ENCODE measurements at places on chromosomes 6 and 20. TPM values are rescaled to one million over a fixed set of nuclear protein-coding genes. Genes with fewer than 3 reads are reported as not detected.

The MYO6 gene
- 25.5 TPM for total RNA-seq

The KCNK16 gene
- total RNA-seq, result not detected

GRCh38 chr6:45880159-45880558 is 135.5 kb downstream of the CLIC5 start:
- no peaks in the 10 kb centered on the region for H3K4me1 ChIP-seq
- H3K4me3 ChIP-seq, result no peak overlapping the region
- H3K36me3 ChIP-seq, result no peaks in the 10 kb centered on the region

GRCh38 chr6:15402406-15403045 is 156.7 kb downstream of the JARID2 start:
- DNase-seq, result peak; percentile 18
- H3K36me3 ChIP-seq, result no peaks in the 10 kb centered on the region
- peaks cover 30% of the 10 kb centered on the region for H3K4me1 ChIP-seq
- H3K27me3 ChIP-seq, result no peaks in the 10 kb centered on the region
- no peak overlapping the region for H3K4me3 ChIP-seq
- H3K27ac ChIP-seq, result peak overlapping the region; percentile 86

- no peak overlapping the region for H3K4me3 ChIP-seq
- H3K27me3 ChIP-seq, result no peaks in the 10 kb centered on the region
- DNase-seq, result no peak
- H3K4me1 ChIP-seq, result no peaks in the 10 kb centered on the region
- H3K27ac ChIP-seq, result no peak overlapping the region
These were observed 196.6 kb downstream of the UST start for GRCh38 chr6:148943451-148943850.

The PLCB4 gene
- 17.1 TPM for total RNA-seq

GRCh38 chr6:161082215-161082614 is 90.6 kb downstream of the MAP3K4 start:
- no peak overlapping the region for H3K27ac ChIP-seq
- H3K4me1 ChIP-seq, result no peaks in the 10 kb centered on the region
- DNase-seq, result no peak
- no peaks in the 10 kb centered on the region for H3K27me3 ChIP-seq

- no peaks in the 10 kb centered on the region for H3K27me3 ChIP-seq
- DNase-seq, result no peak
- H3K4me1 ChIP-seq, result no peaks in the 10 kb centered on the region
- H3K27ac ChIP-seq, result no peak overlapping the region
- H3K4me3 ChIP-seq, result no peak overlapping the region
- H3K36me3 ChIP-seq, result no peaks in the 10 kb centered on the region
These were observed 38.3 kb upstream of the HMGCLL1 start for GRCh38 chr6:55617272-55617671.

The FKBP5 gene
- total RNA-seq, result 9.8 TPM

The LST1 gene
- total RNA-seq, result 10.8 TPM

The GPR63 gene
- 6.0 TPM for total RNA-seq

DNA sequence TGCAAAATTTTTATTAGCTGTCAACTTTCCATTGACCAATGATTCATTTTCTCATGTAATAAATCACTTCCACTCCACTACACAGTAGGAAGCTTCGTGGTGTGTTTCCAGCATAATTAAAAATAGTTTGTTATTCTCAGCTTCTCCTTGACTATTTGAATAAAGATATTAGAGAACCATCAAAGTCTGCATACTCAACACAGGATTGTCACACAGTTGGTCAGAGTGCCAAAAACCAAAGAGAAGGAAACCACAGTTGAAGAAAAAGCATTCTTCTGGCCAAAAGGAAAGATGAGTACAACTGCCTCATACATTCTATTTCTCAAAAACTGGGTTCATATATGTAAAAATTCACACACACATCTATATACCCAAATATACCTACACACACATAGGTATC is 455.1 kb upstream of the HSF2 start:
- no peak for DNase-seq
- no peaks in the 10 kb centered on the region for H3K36me3 ChIP-seq
- H3K4me1 ChIP-seq, result no peaks in the 10 kb centered on the region
- no peaks in the 10 kb centered on the region for H3K27me3 ChIP-seq
- H3K4me3 ChIP-seq, result no peak overlapping the region

The MEI4 gene
- 1.6 TPM for total RNA-seq

GRCh38 chr6:143811501-143812157 is 31.5 kb upstream of the LTV1 start:
- no peak overlapping the region for H3K4me3 ChIP-seq
- DNase-seq, result no peak
- H3K27me3 ChIP-seq, result no peaks in the 10 kb centered on the region
- H3K4me1 ChIP-seq, result no peaks in the 10 kb centered on the region
- no peaks in the 10 kb centered on the region for H3K36me3 ChIP-seq

The DEFB127 gene
- total RNA-seq, result not detected

- no peak overlapping the region for H3K27ac ChIP-seq
- no peaks in the 10 kb centered on the region for H3K36me3 ChIP-seq
- DNase-seq, result no peak
- no peaks in the 10 kb centered on the region for H3K4me1 ChIP-seq
These were observed 8.9 kb upstream of the AHI1 start for GRCh38 chr6:135506270-135506997.

- no peaks in the 10 kb centered on the region for H3K27me3 ChIP-seq
- H3K27ac ChIP-seq, result no peak overlapping the region
- no peaks in the 10 kb centered on the region for H3K36me3 ChIP-seq
- H3K4me3 ChIP-seq, result no peak overlapping the region
- no peak for DNase-seq
These were observed 18.5 kb upstream of the SLC16A10 start for GRCh38 chr6:111068866-111069234.

The AKAP7 gene
- 21.5 TPM for total RNA-seq

The SCGN gene
- total RNA-seq, result 1.2 TPM

DNA sequence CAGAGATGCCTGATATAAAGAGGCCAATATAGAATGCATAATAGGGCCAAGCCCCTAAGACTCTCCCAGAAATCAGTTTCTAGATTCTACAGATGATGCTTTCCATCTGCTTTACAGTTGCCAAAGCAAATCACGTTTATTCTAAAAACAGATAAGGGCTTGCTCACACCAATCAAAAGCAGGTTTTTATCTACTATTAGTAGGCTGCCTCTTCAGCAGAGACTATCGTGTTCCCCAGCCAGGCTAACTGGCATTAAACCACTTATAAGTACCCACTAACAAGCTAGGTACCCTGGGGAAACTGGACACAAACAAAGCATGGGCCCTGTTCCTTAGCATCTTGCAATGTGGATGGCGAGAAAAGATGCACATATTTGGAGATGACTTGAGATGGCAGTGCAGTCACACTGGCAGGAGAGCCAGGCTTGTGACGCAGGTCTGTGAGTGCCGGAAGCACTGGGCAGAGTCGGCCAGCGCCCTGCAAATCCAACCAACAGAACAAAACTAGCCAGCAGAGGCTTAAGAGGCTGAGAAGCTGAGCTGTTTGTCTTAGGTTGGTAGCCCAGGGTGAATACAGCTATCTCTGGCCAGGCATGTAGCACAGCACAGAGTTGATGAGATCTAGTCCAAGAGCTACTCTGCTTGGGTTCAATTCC is 73.4 kb downstream of the GFOD1 start:
- peaks cover 29% of the 10 kb centered on the region for H3K4me1 ChIP-seq
- no peaks in the 10 kb centered on the region for H3K27me3 ChIP-seq
- no peaks in the 10 kb centered on the region for H3K36me3 ChIP-seq
- peak; percentile 74 for DNase-seq
- H3K4me3 ChIP-seq, result no peak overlapping the region
- no peak overlapping the region for H3K27ac ChIP-seq

GRCh38 chr6:143955971-143956370 is 52.1 kb downstream of the PLAGL1 start:
- H3K27me3 ChIP-seq, result no peaks in the 10 kb centered on the region
- peaks cover 4% of the 10 kb centered on the region for H3K4me1 ChIP-seq
- H3K27ac ChIP-seq, result no peak overlapping the region
- no peak for DNase-seq
- no peaks in the 10 kb centered on the region for H3K36me3 ChIP-seq
- no peak overlapping the region for H3K4me3 ChIP-seq

- no peak overlapping the region for H3K27ac ChIP-seq
- H3K4me3 ChIP-seq, result no peak overlapping the region
- DNase-seq, result peak; percentile 93
- peaks cover 12% of the 10 kb centered on the region for H3K4me1 ChIP-seq
- H3K27me3 ChIP-seq, result no peaks in the 10 kb centered on the region
These were observed 31.2 kb downstream of the PARD6B start for GRCh38 chr20:50762435-50763220.

GRCh38 chr6:56992703-56993102 is 37.8 kb downstream of the BEND6 start:
- no peaks in the 10 kb centered on the region for H3K27me3 ChIP-seq
- no peak for DNase-seq

GRCh38 chr6:67210450-67210849 is 1424.6 kb upstream of the ADGRB3 start:
- no peak overlapping the region for H3K4me3 ChIP-seq
- no peak for DNase-seq
- no peak overlapping the region for H3K27ac ChIP-seq
- no peaks in the 10 kb centered on the region for H3K27me3 ChIP-seq
- H3K4me1 ChIP-seq, result no peaks in the 10 kb centered on the region

- no peak for DNase-seq
- H3K27me3 ChIP-seq, result no peaks in the 10 kb centered on the region
- H3K36me3 ChIP-seq, result no peaks in the 10 kb centered on the region
- no peaks in the 10 kb centered on the region for H3K4me1 ChIP-seq
- H3K4me3 ChIP-seq, result no peak overlapping the region
These were observed 9.3 kb upstream of the BACH2 start for GRCh38 chr6:90305800-90306448.

The IER3 gene
- total RNA-seq, result 6.8 TPM

The DCDC2 gene
- total RNA-seq, result 2.4 TPM

- DNase-seq, result no peak
- peaks cover 4% of the 10 kb centered on the region for H3K36me3 ChIP-seq
- H3K27me3 ChIP-seq, result no peaks in the 10 kb centered on the region
- H3K4me3 ChIP-seq, result no peak overlapping the region
These were observed 53.9 kb upstream of the LAMP5 start for GRCh38 chr20:9460518-9460917.

The SLC52A3 gene
- total RNA-seq, result 1.2 TPM

GRCh38 chr6:79544939-79545450 is 7.8 kb upstream of the LCA5 start:
- no peaks in the 10 kb centered on the region for H3K27me3 ChIP-seq
- DNase-seq, result peak; percentile 59
- H3K36me3 ChIP-seq, result peaks cover 3% of the 10 kb centered on the region
- H3K4me3 ChIP-seq, result peak overlapping the region; percentile 20
- peaks cover 3% of the 10 kb centered on the region for H3K4me1 ChIP-seq

The AKAP12 gene
- 213 TPM for total RNA-seq

GRCh38 chr20:7742479-7742878 is 197.8 kb downstream of the HAO1 start:
- H3K36me3 ChIP-seq, result no peaks in the 10 kb centered on the region
- H3K27ac ChIP-seq, result no peak overlapping the region
- H3K4me1 ChIP-seq, result no peaks in the 10 kb centered on the region
- no peak for DNase-seq

GRCh38 chr6:32393665-32394420 is 13.1 kb downstream of the BTNL2 start:
- no peaks in the 10 kb centered on the region for H3K4me1 ChIP-seq
- H3K27ac ChIP-seq, result no peak overlapping the region
- H3K4me3 ChIP-seq, result no peak overlapping the region
- no peaks in the 10 kb centered on the region for H3K27me3 ChIP-seq

DNA sequence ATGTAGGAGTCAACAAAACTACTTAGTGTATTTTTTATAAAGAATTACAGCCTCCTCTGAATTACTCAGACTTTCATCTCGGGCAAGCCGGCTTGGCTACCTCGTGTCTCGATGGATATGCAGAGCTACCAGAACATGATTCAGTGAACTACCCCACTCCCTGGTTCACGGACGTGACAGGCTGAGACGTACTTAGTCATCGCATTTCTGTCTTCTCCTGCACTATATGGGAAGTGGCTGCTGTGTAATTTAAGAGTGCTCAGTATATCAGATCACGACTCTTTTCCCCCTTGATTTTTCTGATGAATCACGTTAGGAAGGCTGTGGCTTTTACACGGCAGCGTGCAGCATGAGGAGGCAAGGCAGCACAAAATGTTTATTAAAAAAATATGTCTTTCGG is 302.7 kb upstream of the ZFP64 start:
- H3K36me3 ChIP-seq, result no peaks in the 10 kb centered on the region
- no peaks in the 10 kb centered on the region for H3K27me3 ChIP-seq
- no peak overlapping the region for H3K4me3 ChIP-seq
- H3K27ac ChIP-seq, result no peak overlapping the region
- DNase-seq, result no peak

- H3K4me3 ChIP-seq, result no peak overlapping the region
- no peaks in the 10 kb centered on the region for H3K27me3 ChIP-seq
- DNase-seq, result no peak
These were observed 394.2 kb downstream of the BMP2 start for GRCh38 chr20:7161690-7162089.

DNA sequence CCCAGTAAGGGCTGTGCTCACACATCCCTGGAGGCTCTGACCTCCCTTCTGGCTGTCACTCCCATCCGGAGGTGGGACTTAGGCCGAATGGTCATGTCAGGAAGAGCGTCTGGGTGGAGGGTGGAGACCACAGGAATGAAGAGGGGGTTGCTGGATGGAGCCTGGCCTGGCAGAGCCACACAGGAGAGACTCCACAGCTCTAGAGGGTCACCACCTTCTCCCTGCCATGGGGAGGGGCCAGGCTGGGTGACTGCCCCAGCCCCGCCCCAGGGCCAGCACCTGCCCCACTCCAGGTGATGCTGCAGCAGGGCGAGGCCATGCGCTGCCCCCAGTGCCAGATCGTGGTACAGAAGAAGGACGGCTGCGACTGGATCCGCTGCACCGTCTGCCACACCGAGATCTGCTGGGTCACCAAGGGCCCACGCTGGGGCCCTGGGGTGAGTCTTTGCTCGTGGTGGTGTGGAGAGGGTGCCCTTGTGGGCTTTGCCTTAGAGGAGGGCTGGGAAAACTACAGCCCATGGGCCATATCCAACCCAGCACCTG is 20.6 kb downstream of the RBCK1 start:
- no peaks in the 10 kb centered on the region for H3K27me3 ChIP-seq
- no peak overlapping the region for H3K4me3 ChIP-seq

DNA sequence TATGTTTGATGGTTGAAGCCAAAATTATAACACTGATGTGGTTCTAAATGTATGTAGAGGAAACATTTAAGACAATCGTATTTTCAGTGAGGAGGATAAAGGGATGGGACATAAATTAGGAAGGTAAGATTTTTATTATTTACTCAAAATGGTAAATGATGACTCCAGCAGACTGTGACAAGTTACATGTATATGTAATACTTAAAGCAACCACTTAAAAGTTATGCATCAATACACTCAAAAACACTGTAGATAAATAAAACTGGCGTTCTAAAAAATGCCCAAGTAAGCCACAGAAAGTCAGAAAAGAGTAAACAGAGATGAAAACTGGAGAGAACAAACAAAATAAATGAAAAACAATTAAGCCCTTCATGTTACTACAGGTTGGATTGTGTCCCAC is 18.7 kb downstream of the HLA-DMB start:
- no peak for DNase-seq
- no peaks in the 10 kb centered on the region for H3K4me1 ChIP-seq
- no peaks in the 10 kb centered on the region for H3K27me3 ChIP-seq
- no peak overlapping the region for H3K27ac ChIP-seq

GRCh38 chr6:40887079-40887791 is 151.8 kb downstream of the UNC5CL start:
- H3K27ac ChIP-seq, result no peak overlapping the region
- no peak for DNase-seq
- H3K4me1 ChIP-seq, result peaks cover 20% of the 10 kb centered on the region
- no peaks in the 10 kb centered on the region for H3K27me3 ChIP-seq
- H3K36me3 ChIP-seq, result no peaks in the 10 kb centered on the region
- no peak overlapping the region for H3K4me3 ChIP-seq

The MARCKS gene
- 308 TPM for total RNA-seq

The CCR6 gene
- total RNA-seq, result not detected

GRCh38 chr6:107345393-107345792 is 114.0 kb downstream of the PDSS2 start:
- no peaks in the 10 kb centered on the region for H3K27me3 ChIP-seq
- H3K4me1 ChIP-seq, result no peaks in the 10 kb centered on the region
- no peak for DNase-seq
- no peaks in the 10 kb centered on the region for H3K36me3 ChIP-seq
- H3K4me3 ChIP-seq, result no peak overlapping the region

The ASIP gene
- 3.5 TPM for total RNA-seq

Measured in spinal cord (tissue), 10 donors.